MG63 (cell line): ENCODE measurements at places on chromosomes 1 and 21. TPM values are rescaled to one million over a fixed set of nuclear protein-coding genes. Genes with fewer than 3 reads are reported as not detected.

DNA sequence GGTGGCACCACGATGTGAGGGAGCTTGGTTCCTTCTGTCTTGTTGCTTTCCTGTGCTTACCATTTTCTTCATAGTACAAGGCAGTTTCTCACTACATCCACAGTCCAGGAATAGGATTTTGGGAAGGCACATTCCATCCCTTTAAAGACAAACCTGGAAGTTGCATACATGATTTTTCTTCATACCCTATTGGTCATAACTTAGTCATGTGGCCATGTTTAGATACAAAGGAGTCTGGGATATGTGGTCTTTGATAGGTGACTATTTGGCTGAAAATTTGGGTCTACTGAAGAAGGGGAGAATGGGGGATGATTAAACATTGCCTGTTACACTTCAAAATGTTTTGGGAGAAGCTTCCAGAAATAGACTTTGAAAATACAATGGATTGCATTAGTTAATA lies 7.0 kb downstream of the DYRK1A start:
- no peak for DNase-seq

DNA sequence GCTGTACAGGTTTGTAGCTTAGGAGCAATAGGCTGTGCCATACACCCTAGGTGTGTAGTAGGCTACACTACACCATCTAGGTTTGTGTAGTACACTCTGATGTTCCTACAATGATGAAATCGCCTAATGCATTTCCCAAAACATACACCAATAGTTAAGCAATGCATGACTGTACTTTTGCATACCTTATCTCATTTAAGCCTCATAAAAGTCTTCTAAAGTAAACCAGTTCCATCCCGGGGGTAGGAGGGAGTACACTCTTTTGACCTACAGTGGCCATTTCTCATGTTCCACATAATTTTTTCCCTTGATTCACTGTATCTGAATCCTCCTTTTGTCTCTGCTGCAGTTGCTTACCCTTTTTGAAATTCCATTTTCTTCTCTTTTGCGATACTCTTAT lies 12.2 kb downstream of the TRMT13 start:
- DNase-seq = no peak

DNA sequence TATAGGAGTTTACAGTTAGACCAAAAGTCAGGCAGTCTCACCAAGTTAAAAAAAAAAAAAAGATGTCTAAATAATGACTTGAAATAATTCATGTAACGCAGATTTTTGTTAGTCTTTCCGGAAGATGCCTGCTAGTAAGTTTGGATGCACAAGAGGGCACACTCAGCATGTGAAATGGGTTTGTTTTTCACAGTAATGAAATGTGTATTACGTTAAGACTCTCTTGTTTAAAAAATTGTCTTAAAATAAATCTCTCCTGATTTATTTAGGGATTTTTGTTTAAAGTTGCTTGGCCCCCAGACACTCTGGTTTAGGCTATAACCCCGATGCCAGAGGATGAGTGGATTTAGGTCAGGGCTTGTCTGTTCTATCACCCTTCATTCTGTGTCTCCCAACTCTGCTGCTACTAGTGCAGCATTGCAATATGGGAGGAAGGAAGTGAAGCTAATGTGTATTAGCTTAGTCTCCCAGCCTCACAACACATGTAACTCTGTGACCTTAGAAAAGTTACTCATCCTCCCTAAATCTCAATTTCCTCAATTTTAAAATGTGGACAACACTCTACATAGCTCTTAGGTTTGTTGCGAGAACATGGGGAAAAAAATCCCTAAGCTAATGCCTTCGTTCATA lies 25.7 kb downstream of the CTH start:
- DNase-seq = no peak

DNA sequence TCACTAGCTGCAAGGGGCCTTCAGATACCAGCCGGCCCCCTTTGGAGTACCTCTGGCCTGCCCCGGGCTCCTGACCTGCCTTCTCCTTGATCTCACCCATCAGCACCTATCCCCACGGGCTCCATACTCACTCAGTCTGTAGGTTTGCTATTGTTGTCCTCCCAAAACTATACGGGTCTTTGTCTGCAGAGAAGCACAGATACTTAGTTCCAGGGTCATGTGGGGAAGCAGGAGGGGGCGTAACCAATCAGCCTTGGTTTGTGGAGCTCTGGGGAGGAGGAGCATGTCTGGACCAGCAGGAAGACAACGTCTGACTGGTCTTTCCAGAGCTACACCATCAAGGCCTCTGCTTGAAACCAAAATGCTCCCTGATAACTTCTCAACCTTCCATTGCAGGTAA lies 15.2 kb downstream of the TMEM63A start:
- no peak for DNase-seq

DNA sequence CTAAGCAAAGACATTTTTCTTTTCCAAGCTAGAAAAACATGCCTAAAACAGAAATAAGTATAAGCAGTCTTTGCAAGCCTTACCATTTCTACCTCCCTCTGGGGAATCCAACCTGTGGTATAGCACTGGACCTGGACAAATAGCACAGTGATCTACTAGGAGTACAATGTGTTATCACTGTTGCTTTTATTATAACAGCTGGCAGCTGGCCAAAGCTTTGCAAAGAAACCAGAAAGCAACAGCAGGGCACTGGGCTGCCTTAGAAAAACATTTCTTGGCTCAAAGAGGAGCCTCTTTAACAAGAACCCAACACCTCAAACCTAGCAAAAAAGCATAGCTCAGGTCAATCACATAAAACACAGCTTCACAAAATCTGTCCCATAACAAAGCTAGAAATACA lies 294.5 kb upstream of the GREM2 start:
- DNase-seq = no peak

DNA sequence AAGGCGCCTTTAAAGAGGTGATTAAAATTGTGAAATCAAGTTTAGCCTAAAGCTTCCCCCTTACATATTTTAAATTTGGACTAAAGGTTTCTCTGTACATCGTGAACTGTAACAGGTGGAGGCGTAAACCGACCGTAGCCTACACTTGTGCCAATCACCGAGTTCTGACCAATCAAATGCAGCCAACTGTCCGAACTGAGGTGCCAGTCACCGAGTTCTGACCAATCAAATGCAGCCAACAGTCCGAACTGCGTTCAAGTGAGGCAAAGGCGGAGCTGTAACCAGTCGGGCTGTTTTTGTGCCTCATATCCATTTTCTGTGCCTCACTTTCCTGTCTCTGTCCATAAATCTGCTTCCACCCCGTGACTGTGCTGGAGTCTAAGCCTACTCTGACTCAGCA lies 7.4 kb downstream of the TFF1 start:
- no peak for DNase-seq

DNA sequence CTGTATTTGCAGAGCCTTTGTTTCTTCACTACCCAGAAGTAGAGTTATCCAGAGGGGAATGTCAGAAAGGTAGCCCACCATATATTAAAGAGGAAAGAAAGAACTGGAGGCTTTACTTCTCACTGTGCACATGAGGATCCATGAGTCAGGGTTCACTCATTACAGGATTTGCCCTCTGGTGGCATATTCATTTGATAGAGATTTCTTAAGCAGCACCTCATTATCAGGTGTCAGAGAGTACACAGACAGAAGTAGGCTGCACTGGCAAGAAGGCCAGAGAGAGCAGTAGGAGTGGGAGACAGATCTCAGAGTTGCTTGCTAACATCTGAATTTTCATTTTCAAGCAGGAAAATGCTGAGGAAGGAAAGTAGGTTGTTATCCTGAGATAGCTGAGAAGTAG lies 123.8 kb downstream of the PIK3R3 start:
- no peak for DNase-seq

- peak; percentile 71 for DNase-seq
Observed at GRCh38 chr1:99119188-99119587, 114.5 kb upstream of the PLPPR5 start.

- no peak for DNase-seq
Observed at GRCh38 chr1:152367436-152367835, 7.6 kb upstream of the FLG2 start.

DNA sequence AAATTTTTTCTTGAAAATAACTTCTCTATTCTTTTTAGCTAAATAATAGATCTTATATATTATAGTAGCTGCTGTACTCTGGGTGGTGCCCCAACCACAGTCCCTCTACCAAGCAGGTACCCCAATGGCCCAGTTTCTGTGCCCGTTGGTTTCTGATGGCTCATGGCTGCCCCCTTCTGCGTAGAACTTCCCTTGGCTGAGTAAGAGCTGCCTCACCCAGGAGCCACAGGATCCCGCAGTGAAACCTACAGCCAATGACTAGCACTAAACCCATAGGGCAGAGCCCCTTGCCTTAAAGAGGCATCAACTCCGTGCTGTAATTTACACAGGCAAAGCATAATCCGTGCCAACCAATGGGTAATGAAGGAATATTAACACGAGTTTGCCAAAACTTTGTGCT lies 247.5 kb downstream of the USH2A start:
- DNase-seq = peak; percentile 12

DNA sequence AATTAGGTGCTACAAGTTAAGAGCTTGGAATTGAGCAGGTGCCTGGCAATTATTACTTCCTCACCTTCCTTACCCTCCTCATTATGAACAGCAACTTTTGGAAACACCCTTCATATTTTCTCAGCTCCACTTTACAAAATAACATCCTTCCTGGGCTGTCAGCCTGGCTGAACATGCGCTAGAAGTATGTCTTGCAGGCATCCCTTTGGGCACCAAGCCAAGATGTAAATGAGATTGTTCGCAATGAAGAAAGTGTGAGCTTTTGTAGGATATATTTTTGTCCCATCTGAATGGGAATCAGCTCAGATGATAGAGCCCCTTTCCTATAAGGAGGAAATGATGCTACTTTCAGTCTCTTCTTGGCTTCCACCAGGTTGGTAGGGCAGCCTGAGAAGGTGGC lies 245.9 kb downstream of the KAZN start:
- DNase-seq = no peak

Gene EPHA8
- total RNA-seq = not detected in 2 replicates

Gene MASP2
- not detected in 2 replicates for total RNA-seq

Gene LEMD1
- not detected in 2 replicates for total RNA-seq

Gene CSF3R
- total RNA-seq = not detected in 2 replicates
